ENCODE measurements at places on chromosomes 6 and 20.

GRCh38 chr6:163773646-163774045 lies 359.1 kb downstream of the QKI start:
- no peak for DNase-seq

DNA sequence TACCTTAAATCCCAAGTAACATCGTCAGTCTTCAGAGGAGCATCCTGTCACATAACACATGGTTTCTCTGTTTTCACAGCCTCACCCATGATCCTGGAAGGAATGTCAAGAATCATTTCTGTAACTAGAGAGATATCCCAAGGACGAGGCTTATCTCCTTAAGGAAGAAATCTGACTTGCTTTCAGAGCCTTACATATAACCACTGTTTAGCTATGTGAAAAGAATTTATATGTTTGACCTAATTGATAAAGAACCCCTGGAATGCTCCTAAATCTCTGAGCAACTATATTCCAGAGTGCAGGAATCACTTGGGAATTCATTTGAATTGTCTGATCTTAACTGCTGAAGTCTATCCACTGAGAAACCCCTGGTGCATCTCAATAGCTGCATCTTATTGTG lies 243.1 kb downstream of the ALDH8A1 start:
- DNase-seq: no peak

DNA sequence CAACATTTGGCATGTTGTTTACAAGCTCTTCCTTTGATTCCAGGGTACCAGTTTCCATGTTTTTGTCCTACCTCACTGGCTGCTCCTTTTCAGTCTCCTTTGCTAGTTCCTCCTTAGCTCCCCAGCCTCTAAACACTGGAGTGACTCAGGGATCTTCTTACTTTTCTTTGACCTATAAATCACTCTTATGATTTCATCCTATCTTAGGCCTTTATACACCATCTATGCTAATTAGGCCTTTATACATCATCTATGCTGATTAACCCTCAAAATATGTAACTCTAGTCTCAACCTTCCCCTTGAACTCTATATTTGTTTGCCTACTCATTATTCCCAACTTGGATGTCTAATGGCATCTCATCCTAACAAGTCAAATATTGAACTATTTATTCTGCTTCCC lies 9.5 kb downstream of the TMEM30A start:
- no peak for DNase-seq

- no peak for DNase-seq
Observed at GRCh38 chr6:141403103-141403502, 729.6 kb upstream of the GJE1 start.

DNA sequence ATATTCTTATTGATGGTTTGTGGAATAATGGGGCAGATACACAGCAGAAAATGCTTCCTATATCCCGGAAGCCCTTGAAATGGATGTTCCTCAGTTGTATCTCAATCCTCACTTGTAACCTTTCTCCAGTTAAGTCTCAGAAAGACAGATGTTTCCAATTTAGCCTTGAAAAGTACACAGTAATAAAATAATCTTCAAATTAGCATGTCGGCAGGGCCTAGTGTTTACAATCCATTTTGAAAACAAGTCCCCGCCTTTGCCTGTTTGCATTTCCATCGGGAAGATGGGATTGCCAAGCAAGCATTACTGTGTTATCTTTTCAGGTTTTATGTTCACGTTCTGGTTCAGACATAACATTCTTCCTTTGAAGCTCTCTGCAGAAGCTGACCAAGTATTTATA lies 41.5 kb downstream of the SNRNP48 start:
- DNase-seq: no peak

DNA sequence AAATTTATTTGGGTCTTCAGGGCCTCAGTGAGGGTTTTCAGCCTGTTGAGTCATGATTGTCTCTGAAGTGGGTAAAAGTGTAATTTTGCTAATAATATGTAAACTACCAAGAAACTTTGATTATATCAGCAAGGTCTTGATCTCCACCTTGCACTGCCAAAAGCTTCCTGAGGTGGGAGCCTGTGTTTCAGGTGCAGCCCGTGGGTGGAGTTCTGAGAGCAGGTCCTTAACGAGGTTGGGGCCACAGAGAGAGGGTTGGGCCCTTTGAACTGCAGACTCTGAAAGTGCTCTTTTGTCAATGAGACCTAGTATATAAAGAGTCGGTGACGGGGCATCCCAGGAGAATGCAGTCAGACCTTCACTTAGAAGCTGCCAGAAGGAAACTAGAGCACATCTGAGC lies 129.7 kb upstream of the MAP3K4 start:
- DNase-seq: no peak

- DNase-seq: no peak
Observed at GRCh38 chr6:155197932-155198331, 65.9 kb upstream of the CLDN20 start.

DNA sequence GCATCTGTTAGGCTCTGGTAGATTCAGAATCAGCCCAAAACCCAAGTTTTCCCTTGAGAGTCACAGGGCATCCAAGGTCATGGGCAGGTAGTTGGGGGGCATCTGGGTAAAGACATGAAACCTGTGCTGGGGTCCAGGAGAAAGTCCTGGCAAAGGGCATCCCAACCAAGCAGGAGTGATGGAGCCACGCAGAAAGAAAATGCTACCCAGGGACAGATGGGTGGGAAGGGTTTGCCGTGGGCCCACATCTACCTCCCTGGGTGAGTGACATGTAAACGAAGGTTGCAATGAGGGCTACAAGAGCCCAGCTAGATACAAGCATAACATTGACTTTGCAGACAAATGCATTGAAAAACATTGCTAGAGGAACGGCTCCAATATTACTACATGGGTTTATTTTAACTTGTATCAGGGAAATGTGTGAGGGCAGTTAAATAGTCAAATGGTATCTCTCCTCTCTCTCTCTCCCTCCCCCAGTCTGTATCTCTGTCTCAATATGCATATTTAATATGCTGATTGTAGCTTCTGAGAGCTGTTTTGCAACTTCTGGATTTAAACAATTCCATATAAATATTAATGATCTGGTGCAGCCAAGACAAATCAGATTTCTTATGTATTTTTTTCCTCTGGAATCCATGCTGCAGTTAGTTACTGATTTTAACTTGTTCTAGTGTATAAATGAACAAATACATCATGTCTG lies 135.7 kb downstream of the SYNDIG1 start:
- no peak for DNase-seq

- no peak for DNase-seq
Observed at GRCh38 chr20:62322492-62323041, 19.8 kb downstream of the ADRM1 start.

DNA sequence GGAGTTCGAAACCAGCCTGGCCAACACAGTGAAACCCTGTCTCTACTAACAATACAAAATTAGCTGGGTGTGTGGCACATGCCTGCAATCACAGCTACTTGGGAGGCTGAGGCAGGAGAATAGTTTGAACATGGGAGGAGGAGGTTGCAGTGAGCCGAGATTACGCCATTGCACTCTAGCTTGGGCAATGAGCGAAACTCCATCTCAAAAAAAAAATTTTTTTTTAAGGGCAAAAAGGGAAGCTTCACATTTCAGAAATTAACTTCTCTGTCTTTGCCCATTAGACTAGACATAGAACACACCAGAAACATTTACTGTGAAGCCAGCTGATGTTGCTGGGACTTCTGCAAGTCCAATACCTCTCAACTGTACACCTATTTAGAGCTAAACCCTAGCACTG lies 90.8 kb upstream of the HDAC2 start:
- no peak for DNase-seq

- DNase-seq: no peak
Observed at GRCh38 chr6:79686707-79687309, 55.7 kb downstream of the SH3BGRL2 start.

- DNase-seq: no peak
Observed at GRCh38 chr20:63137851-63138415, 78.0 kb downstream of the YTHDF1 start.

DNA sequence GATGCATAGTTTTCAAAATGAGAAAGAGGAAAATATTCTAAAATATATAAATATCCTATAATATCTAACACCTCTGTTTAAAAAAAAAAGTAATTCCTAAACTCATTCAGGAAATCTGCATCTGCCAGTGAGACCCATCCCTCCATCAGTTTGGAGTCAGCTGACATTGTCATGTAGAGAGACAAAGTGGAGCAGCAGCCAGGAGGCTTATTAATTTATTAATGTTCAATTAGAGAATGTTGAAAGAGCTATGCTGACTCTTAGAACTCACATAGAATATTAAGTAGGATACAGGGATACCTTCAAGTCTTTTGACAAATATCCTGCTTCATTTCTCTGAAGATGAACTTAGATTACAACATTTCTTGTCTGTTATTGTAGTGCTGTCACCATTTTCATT lies 12.8 kb upstream of the PERP start:
- DNase-seq: no peak

DNA sequence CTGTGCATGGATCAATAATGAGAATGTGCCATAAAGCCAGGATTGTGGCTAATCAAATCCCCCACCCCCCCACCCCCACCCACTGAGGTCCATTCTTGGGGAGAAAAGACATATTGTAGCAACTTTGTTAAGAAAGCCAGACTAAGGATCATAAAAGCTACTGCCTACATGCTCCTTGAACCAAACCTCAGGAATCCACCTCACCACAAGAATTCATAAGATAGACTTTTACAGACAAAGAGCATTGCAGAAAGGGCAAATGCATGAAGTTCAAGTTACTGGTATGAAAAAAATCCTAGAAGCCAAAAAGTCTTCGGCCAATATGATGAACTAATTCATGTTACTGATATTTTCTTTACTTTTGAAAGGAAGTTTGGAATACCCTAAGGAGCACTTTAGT lies 187.9 kb upstream of the ARID1B start:
- no peak for DNase-seq

DNA sequence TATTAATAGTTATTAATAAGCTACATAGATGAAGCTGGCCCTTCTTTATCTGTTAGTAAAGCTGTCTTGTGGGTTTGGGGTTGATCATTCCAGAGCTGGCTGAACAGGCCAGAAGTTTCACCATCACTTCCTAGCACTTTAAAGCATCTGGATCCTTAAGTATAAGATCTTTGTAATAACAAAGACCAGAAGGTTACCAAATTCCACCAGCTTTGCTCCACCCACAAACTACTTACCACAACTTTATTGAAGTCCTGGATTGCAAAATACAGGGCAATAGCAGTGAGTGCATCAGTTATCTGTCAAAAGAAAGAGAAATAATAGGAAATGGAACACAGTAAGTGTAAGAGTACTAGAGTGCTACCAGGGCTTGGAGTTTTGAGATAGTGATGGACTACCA lies 33.0 kb downstream of the PIGU start:
- DNase-seq: no peak

DNA sequence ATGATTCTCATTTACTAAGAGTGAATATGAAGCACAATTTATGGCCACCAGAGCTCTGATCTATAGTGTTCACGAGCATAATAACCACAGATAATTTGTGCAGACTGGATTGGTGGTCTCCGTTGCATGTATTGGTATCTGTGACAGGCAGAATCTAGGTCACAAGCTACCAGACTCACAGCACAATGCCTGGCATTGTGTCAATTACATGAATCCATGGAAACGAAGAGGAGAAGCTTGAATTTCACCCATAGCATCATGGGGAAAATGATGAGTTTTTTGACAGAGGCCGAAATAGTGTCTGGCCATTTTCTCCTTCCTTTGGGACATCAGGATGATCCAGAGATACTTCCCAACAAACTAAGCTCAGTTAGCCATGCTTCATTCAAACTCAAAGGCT lies 52.3 kb upstream of the TMEM170B start:
- no peak for DNase-seq

DNA sequence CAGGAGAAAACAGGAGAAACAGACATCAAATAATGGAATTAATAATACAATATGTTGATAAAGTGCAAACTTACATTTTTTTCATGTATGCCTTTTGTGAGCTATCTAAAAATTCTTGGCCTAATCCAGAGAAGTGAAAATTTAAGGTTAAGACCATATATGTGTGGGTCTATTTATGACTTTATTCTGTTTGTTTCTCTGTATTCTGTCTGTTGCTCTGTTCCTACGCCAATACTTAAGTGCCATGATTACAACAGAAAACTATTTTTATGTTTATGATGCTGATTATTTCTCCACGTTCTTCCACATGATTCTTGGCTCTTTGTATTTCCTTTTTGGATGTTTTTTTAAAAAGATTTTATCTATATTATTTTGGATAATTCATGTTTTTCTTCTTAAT lies 109.6 kb upstream of the MAP3K4 start:
- DNase-seq: no peak

- DNase-seq: no peak
Observed at GRCh38 chr6:2952557-2953095, 18.7 kb downstream of the SERPINB6 start.

- no peak for DNase-seq
Observed at GRCh38 chr6:112912416-112913101, 565.4 kb downstream of the RFPL4B start.

DNA sequence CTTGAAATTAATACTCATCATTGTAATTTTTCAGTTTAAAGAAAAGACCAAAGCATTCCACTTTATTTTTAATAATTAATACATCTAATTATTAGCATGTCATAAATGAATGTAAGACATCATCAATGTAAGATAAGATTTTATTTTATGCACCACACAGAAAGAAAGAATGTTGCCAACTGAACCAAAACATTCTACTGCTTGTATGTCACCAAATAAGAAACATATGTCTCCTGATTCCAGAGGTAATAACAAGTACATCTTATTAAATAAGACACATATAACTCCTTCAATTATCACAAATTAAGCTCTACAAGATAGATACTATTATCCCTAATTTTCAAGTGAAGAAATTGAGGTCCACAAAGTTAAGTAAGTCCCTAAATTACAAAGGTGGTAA lies 189.5 kb downstream of the GMDS start:
- no peak for DNase-seq

DNA sequence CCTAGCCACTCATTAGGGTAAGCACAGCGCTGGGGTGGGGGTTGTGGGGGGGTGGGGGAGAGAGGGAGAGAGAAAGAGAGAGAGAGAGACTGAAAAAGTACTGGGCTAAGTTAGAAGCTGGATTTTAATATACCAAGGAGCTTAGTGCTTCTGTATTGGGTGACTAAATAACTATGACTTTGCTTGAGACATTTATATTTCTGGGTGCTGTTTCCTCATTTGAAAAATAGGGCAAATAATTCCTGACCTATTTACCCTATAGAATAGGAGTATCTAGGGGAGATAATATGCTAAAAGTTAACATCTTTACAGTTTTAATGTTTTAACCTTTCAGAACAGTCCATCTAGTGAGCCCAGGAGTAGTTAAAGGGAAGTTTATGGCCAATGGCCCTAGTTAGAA lies 7.7 kb downstream of the NKAIN2 start:
- DNase-seq: no peak

GRCh38 chr6:55875400-55875799 lies at the start of gene BMP5:
Gene BMP5, minus strand, starts transcription at chr6:55875590. Its CDS starts 725 bp downstream, at chr6:55874865.
- no peak for DNase-seq

- no peak for DNase-seq
Observed at GRCh38 chr6:92341201-92341600, 1078.2 kb downstream of the EPHA7 start.

DNA sequence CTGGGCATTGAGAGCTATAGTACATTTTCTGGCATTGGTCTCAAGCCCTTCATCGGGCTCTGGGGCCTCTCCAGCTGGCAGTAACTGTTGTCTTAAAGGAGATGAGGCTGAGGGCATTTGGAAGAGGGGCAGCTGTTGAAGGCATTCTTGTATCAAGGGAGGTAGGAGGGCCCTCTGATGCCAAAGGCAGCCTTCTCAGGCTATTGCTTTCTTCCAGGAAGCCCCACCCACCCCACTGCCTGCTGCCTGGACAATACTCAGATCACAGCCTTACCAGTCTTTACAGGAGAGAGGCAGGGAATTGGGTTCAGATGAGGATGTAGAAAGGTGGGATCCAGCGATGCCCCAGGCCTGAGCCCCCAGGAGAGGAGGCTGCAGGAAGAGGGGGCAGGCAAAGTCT lies 46.0 kb downstream of the CPXM1 start:
- no peak for DNase-seq

All from NCI-H2107 (cell line).